ENCODE measurements at places on chromosomes 13 and 19.

- DNase-seq: no peak
Observed at GRCh38 chr19:27901078-27901477, 1311.9 kb downstream of the UQCRFS1 start.

DNA sequence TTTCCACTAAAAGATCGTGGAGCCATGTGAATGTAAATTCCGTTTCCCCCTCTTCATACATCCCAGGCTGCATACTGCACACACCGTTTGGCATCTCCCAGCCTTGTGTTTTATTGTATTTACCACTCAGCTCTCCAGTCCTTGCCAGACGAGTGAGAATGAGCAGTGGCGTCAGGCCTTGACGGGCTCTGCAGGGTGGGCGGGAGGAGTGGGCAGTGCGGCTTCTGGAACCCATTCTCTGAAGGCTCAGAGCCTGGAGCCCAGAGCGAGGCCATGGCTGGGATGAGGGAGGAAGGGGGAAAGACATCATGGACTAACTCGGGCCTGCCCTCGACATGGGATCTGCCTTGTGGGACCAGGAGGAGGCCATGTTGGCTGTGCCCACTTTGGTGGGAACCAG is 25.1 kb downstream of the BICRA start:
- DNase-seq: no peak

- no peak for DNase-seq
Observed at GRCh38 chr19:54305141-54305540, 7.8 kb downstream of the LILRA5 start.

- DNase-seq: no peak
Observed at GRCh38 chr13:109919715-109920375, 133.5 kb upstream of the IRS2 start.

DNA sequence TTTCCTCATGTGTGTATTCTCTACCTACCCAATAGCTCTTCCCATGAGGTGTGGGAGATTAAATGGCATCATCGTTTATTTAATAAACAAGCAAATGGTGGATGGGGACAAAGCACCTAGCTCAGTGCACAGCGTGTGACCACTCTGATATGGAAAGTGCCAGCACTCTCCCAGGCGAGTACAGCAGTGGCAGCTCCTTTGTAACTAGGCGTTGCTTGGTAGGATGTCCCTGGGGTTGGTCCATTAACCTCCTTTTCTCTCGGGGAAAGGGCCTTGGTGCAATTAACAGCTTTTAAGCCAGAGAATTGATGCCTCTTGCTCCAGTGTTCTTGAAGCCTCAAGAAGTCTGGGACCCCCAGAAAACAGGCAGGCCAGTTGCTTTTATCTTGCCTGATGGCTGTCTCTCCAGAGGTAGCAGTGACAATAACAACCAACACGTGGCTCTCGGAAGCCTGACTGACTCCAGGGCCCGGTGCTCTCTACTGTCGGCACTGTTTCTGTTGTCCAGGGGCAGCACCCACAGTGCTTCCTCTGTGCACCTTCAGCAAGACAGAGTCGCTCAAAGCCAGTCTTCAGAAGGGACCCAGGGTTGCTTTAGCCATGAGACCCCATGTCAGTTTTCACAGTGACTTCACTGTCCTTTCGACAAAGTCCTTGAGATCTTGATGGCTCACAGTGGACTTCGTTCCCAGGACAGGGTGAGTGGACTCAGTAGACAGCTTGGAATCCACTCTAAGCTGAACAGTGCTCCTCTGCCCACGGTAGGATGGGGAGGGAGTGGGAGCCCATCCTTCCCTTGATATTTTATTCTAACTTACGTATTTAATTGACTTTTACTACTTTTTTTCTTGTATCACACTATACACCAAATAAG is 33.9 kb upstream of the NPAS1 start:
- no peak for DNase-seq

DNA sequence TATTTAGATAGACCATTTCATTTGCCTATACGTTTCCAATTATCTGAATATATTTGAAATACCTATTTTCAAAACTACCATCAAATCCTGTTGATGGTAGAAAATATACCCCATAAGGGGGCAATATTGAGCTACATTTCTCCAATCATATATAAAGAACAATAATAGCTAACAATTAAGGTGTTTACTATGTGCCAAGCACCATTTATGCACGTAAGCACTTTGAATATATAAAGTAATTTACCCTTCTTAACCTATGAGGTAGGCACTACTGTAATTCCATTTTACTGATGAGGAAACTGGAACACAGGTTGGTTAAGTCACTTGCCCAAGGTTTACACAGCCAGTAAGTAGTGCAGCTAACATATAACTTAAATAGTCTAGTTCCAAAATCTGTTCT is 79.2 kb downstream of the UBL3 start:
- DNase-seq: no peak

DNA sequence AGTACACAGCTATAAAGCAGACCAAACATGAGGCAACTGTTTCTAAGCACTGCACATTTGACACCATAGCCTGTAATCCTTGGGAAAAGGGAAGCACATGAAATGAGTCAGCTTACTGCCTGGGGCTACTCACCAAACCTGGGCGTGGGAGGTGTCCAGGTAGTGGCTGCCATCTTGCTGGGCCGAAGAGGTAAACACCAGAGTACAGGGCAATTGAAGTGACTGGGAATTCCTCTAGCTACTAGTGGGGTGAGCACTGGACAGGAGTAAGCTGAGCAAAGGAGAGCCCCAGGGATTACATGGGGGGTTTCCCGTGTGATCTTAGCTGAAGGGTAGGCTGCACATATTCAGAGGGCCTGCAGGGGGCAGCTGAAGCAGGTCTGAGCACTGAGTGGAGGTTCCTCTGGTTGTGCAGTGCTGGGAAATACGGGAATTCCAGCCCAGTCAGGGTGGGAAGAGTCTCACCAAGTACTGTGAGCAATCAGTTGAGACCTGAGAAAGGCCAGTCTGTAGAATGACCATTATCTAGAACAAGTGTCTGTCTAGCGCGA is 140.5 kb downstream of the SLC7A1 start:
- no peak for DNase-seq

DNA sequence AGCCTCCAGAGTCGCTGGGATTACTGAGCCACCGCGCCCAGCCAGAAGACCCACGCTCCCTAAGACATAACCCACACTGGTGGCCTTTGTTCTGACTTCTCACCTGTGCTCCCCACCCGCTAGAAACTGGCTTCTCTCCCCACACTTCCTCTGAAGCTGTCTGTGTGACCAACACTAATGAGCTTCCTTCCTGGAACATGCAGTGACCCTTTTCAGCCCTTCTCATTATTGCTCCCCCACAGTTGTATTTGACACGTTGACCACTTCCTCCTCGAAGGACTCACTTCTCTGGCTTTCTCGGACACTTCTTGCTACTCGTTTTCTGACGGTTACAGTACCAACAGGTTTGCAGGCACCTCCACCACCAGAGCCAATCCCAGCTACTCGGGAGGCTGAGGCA is 10.9 kb downstream of the NCR1 start:
- no peak for DNase-seq

DNA sequence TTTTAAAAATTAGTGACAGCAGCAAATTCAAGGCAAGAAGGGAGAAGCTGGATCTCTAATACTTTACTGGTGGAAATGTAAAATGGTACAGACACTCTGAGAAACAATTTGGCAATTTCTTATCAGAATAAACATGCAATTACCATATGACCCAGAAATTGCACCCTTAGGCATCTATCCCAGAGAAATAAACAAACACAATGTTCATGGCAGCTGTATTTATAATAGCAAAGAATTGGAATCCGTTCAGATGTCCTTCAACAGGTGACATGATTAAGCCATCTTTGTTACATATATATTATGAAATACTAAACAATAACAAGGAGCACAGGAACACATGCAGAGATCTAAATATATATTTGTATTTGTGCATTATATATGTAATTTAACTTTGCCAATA is 756.5 kb downstream of the SLITRK1 start:
- DNase-seq: no peak

GRCh38 chr19:903266-903797 is 9.7 kb downstream of the R3HDM4 start:
- no peak for DNase-seq

GRCh38 chr19:7348587-7349230 is at the start of gene ARHGEF18:
Gene ARHGEF18 (plus strand): TSS chr19:7348937. CDS start chr19:7362891, 13,954 bp downstream.
- DNase-seq: no peak

- no peak for DNase-seq
Observed at GRCh38 chr13:24718192-24718965, 38.2 kb downstream of the ATP12A start.

- no peak for DNase-seq
Observed at GRCh38 chr19:16375157-16375935, 50.7 kb downstream of the KLF2 start.

DNA sequence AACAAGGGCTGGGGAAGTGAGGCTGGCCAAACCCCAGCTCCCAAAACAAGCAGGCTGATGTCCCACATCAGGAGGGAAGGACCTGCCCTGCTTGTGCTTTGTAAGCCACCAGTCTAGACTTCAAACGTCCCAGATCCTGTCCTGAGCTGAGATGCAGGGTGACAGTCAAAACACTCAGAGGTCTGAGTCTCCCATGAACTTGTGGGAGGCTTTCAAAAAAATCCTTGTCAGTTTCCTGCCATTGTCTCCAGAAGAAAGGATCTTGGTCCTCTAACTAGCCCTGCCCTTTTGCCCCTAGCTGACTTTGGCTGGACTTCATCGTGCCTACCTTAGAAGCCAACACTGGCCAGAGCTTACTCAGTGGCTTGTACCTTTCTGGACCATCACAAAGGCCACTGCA is 43.3 kb downstream of the DZIP1 start:
- DNase-seq: no peak

DNA sequence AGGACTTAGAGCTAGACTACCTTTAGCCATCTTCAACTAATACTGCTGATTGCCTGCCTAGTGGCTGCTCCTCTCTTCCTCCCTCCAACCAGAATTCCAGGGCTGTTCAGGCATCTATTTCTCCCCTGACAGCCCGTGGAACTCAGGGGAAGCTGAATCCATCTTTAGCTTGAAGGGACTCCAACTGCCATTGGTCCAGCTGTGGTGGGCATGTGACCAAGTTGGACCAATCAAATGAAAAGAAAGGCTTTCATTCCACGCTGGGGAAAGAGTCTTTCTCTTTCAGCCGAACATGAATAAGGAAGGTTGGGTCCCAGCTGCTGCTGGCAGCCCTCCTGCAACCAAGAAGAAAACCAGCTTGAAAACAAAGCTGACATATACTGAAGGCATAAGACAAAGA is 168.5 kb upstream of the OBI1 start:
- no peak for DNase-seq

DNA sequence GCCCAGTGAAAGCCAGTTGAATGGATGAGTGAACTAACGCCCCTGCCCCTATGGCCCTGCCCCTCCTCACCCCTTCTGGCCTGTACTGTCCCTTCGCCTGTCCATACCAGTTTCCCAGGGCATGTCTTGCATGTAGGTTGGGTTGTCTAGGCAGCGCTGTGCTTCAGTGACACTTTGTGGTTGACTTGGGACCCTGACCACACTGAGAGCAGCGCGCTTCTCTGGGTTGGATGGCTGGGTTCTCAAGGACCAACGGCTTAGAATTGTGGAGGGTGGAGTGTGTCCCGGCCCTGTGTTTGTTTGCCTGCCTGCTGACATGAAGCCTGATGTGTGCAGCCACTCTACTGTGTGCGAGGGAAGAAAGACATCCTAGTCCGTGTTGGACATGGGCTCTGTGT is 15.8 kb downstream of the GATAD2A start:
- no peak for DNase-seq

DNA sequence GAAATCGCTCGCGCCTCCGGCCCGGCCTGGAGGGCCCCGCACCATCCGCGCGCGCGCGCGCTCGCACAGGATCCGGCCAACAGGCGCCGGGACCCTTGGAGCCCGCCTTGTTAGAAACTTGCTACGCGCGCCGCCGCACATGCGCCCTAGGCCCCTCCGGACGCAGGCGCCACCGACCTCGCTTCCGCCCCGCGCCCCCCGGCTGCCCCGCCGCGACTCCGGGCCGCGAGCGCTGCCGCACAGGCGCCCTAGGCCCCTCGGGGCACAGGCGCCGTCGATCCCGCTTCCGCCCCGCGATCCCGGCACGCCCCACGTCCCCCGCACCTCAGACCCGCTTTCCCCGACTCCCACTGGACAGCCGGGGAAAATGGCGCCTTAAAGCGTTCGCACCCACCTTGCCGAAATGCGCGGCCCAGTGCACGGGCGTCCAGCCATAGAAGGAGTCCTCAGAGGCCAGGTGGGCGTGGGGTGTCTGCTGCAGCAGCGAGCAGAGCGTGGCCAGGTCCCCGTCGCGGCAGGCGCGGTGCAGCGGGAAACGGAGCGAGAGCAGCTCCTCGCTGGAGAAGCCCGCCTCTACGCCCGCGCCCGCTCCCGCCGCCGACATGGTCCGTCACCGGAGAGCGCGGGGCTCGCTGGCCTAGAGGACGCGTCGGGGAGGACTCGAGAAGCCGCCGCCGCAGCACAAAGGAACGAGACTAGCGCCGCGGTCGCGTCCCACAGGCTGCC is 375 bp downstream of the ANKRD10 start:
- peak; percentile 55 for DNase-seq

- DNase-seq: no peak
Observed at GRCh38 chr13:25871389-25872125, 180.3 kb downstream of the SHISA2 start.

GRCh38 chr13:35714588-35715377 is 238.3 kb upstream of the MAB21L1 start:
- no peak for DNase-seq

GRCh38 chr19:18742324-18742723 is 48.8 kb downstream of the COMP start:
- no peak for DNase-seq

- DNase-seq: no peak
Observed at GRCh38 chr13:87331178-87331577, 340.0 kb upstream of the SLITRK5 start.

DNA sequence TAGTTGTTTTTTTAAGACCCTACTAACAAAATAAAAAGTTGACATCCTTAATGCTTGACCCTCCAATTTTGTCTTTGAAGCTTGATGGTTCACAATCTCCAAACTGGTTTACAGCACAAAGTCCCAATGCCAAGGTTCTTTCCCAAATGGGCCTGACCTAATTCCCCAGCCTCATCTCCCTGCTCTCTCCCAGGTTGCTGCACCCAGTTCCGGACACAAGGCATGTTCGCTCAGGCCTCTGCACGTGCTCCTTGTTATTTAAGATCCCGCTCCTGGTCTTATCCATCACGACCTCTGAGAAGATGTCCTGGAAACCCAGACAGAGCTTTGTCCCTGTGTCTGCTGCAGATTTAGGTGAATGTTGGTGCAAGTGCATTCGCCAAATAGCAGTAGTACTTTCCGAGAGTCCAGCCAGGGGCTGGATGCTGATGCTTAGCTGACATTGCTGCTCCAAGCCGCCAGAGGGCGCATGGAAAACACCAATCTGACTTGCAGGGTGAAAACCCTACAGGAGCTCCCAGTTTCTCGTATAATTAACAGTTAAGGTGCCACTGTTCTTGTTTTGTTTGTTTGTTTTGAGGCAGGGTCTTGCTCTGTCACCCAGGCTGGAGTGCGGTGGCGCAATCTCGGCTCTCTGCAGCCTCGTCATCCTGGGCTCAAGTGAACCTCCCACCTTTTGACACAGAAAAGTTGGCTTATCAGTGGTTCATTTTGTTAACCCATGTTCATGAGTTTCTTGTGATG is 18.5 kb downstream of the LYPD3 start:
- DNase-seq: peak; percentile 64

DNA sequence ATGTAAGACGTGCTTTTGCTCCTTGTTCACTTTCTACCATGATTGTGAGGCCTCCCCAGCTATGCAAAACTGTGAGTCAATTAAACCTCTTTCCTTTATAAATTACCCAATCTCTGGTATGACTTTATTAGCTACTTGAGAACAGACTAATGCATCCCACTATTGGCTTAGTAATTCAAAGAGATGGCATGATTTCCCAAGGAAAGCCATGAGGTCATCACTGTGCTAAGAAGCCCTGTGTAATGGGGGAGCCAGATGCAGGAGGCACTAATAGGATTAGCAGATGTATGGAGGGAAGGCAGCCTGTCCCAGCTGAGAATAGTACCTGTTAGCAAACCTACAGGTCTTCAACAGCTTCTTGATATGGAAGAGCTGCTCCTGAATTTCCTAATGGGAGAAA is 38.1 kb downstream of the RUBCNL start:
- no peak for DNase-seq

Data from stimulated activated CD4-positive, alpha-beta T cell treated with anti-CD3 and anti-CD28 coated beads, Interleukin-1b, Interleukin-23, amount 100 ng/mL, for 1 hour (primary cell).